ENCODE measurements at places on chromosomes 1 and 21.

DNA sequence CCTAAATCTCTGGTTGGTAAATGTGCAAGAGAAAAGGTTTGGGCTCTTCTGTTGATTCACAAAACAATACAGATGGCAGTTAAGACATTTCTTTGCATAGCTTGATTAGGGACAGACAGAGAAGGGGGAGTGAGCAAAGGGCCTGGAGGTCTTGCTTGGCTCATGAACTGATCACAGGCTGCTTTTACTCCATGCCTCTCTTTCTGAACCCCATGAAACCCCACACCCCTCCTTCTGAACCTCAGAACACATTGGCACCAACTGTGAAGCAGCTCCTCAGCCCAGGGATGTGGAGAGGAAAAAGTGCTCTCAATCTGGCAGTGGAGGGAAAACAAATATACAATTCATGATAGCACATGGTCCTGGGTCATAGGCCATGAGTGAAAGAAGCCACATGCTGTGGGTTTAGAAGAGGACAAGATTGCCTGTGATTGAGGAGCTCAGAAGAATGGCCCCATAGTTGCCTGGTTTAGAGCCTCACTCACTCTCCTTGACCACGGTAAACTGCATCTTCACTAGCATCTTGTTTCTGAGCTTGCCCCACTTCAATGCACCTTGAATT is 111.6 kb upstream of the GADD45A start:
- no peak for DNase-seq

DNA sequence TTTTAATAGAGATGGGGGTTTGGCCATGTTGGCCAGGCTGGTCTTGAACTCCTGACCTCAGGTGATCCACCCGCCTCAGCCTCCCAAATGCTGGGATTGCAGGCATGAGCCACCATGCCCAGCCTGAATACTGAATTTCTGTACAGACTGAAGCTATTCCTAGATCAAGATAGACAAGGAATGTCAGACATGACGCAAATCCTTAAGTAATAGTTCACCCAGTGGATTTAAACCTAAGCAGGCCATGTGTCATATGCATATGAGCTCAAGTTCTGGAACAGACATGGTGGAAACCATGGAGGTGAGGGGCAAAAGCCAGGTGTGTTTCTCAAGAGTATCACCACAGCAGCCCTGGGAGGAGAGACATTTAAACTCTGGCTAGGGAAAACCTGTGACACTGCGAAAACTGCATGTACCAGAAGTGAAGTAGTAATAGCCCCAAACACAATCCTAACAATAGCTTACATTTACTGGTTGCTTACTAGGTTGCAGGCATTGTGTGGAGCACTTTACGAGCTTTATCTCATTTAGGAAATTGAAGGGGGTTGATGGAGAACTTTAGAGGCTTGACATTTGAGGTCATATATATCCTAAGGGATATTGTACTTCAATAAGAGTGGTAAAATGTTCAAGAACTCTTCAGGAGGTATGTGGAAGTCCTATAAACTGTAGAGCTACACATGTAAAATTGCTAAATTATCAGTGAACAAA is 31.7 kb upstream of the MAN1A2 start:
- DNase-seq, result no peak

DNA sequence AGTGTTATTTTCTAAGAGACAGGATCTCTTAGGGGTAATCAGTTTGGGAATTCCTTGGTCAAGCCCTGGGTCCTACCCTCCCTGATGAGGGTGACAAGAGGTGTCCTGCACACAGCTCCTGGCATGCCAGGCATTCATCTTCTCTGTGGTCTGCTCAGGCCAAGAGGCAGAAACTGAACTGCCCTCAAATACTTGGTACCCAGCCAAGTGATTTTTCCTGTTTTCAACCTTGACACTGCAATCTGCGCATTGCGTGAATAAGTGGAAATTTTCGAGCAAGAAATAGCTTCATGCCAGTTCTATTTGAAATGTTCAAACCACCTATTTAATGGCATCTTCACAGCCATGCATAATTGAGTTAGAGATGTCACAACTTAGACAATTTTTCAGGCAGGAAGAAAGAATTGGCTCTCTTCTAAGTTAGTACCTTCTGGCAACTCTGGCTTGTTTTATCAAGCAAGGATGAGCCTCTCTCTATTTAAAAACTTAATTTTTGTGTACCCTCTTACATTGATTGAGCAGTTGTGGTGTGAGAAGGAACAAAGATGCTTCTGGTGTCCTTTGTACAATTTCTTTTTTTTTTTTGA is 27.0 kb downstream of the DNM3 start:
- no peak for DNase-seq

DNA sequence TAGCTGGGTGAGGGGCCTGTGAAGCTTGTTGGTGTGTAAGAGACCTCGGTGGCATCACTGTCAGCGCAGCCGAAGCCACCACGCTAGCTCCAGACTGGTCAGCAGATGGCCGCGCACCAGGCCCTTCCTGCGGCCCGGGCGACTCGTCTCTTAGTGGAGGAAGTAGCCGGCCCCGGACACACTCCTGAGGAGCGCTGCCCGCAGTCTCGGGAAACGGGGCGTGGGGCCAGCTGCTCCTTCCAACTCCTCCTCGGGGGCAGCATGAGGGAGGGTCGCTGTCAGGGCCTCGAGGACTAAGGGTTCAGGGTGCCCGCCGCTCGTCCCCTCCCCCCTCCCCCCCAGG is 20.4 kb downstream of the H3-3A start:
- no peak for DNase-seq

- no peak for DNase-seq
These were observed 8.8 kb upstream of the ID3 start for GRCh38 chr1:23567996-23568607.

GRCh38 chr1:244104309-244105060 is 53.4 kb downstream of the ZBTB18 start:
- no peak for DNase-seq

GRCh38 chr1:236204039-236204438 is 61.7 kb downstream of the GPR137B start:
- DNase-seq, result no peak

DNA sequence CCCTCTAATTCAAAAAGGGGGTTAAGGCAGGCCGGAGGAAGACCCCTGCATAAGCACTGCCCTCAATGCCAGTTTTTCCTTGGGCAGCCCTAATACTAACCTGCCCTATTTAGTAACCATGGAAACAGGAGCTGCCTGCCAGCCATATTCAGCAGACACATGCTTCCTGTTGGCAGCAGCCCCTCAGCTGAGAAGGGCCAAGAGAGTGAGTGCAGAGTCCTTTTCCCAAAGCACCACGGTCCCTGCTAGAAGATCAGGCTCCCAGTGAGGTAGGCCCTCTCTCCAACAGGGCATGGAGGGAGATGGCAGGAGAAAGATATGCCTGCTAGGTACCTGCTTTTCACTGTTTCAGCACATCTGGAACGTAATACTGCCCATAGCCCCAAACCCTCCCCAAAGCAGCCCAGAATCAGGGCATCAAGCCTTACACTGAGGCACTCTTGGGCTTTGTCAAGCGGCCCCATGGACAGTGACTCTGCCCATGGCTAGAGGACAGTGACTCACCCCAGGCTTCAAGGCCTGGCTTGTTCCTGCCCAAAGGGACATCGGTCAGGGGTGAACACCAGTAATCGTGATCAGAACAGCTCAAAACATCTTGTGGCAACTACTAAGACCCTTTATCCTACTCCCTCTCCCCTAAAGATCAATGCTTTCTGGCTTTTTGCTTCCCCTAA is 64.5 kb downstream of the BCAR3 start:
- DNase-seq, result no peak

DNA sequence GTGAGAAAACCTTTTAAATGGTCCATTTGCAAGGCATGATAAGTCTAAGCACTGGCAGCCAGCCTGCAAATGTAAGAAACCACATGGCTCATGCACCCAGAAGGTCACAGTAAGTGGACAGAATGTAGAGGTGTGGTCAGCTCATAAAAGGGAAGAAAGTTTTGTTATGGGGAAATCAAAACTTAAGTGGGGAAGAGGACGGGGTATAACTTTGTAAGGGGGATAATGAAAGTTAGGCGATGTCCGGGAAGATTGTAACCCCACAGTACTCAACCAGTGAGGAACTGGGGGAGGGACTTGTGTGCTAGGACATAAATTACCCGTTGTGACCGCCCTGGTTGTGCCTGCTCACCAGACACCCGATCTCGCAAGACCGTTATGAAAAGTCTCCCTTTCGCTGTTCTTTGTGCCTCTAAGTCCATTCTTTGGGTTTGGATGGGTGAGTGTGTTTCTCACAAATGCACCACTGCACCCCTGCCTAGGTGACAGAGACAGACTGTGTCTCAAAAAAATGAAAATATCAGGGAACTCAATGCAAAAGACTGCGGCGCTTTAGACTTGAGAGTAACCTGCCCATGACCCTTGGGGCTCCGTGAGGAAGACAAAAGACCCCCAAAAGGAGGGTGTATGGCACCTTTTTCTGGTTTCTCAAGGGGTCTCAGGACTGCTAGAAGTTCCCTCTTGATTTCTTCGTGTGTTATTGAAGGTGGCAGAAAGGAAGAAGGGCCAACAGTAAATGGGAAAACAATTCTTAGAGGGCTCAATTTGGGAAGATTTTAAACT is 28.6 kb upstream of the ZNF496 start:
- DNase-seq, result no peak

All from stimulated activated CD8-positive, alpha-beta memory T cell treated with anti-CD3 and anti-CD28 coated beads, Interleukin-2, amount 100 ng/mL, for 1 hour (primary cell).